ENCODE measurements at places on chromosomes 13 and 19. TPM values are rescaled to one million over a fixed set of nuclear protein-coding genes. Genes with fewer than 3 reads are reported as not detected.

- peak; percentile 65 for DNase-seq
- H3K36me3 ChIP-seq = no peaks in the 10 kb centered on the region
- no peak overlapping the region for H3K4me3 ChIP-seq
- no peaks in the 10 kb centered on the region for H3K27me3 ChIP-seq
- H3K4me1 ChIP-seq = no peaks in the 10 kb centered on the region
Measured at GRCh38 chr19:21202865-21203494, 61.1 kb downstream of the ZNF431 start.

The EDNRB gene
- 2.2 TPM for total RNA-seq

GRCh38 chr13:57340878-57341277, 173.9 kb downstream of the PRR20E start:
- no peak for DNase-seq
- no peak overlapping the region for H3K4me3 ChIP-seq
- no peaks in the 10 kb centered on the region for H3K36me3 ChIP-seq
- no peaks in the 10 kb centered on the region for H3K27me3 ChIP-seq
- H3K27ac ChIP-seq = no peak overlapping the region

The INSR gene
- 23.0 TPM for total RNA-seq

The PINLYP gene
- total RNA-seq = 8.6 TPM

- H3K27me3 ChIP-seq = no peaks in the 10 kb centered on the region
- H3K27ac ChIP-seq = no peak overlapping the region
- DNase-seq = no peak
- no peaks in the 10 kb centered on the region for H3K36me3 ChIP-seq
- H3K4me1 ChIP-seq = peaks cover 21% of the 10 kb centered on the region
- no peak overlapping the region for H3K4me3 ChIP-seq
Measured at GRCh38 chr13:78024996-78025395, 106.4 kb upstream of the EDNRB start.
